ENCODE measurements at places on chromosomes 12 and 14.

- H3K27me3 ChIP-seq = no peaks in the 10 kb centered on the region
- H3K36me3 ChIP-seq = no peaks in the 10 kb centered on the region
- no peak for DNase-seq
Measured at GRCh38 chr14:71698027-71698426, 234.2 kb upstream of the RGS6 start.

DNA sequence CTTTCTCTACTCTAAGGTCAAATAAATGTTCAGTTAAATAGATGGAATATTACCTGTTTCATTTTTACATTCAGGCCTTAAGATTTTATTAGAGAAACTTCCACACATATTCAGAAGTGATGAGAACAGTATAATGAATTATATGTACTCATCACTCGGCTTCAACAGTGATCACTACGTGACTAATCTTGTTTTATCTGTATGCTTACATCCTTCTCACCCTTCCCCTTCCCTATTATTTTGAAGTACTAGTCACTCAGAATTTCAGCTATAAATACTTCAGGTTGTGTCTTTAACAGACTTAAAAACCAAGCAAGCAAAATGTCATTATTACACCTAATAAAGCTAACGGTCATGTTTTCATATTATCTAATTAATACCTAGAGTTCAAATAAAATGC is 34.9 kb downstream of the ETV6 start:
- no peak overlapping the region for H3K4me3 ChIP-seq
- no peaks in the 10 kb centered on the region for H3K27me3 ChIP-seq
- DNase-seq = no peak

GRCh38 chr12:39237004-39237403 is 205.9 kb downstream of the KIF21A start:
- DNase-seq = no peak
- H3K36me3 ChIP-seq = no peaks in the 10 kb centered on the region
- peaks cover 10% of the 10 kb centered on the region for H3K4me1 ChIP-seq

- no peak for DNase-seq
- H3K4me3 ChIP-seq = no peak overlapping the region
- no peak overlapping the region for H3K27ac ChIP-seq
Measured at GRCh38 chr14:23930742-23931141, 22.8 kb upstream of the DHRS4 start.

GRCh38 chr14:31252865-31253264 is 45.3 kb upstream of the HECTD1 start:
- no peak overlapping the region for H3K27ac ChIP-seq
- H3K4me1 ChIP-seq = no peaks in the 10 kb centered on the region
- no peaks in the 10 kb centered on the region for H3K27me3 ChIP-seq
- DNase-seq = no peak
- H3K36me3 ChIP-seq = no peaks in the 10 kb centered on the region

- H3K27me3 ChIP-seq = no peaks in the 10 kb centered on the region
- H3K27ac ChIP-seq = no peak overlapping the region
- no peak overlapping the region for H3K4me3 ChIP-seq
- no peak for DNase-seq
Measured at GRCh38 chr12:54134850-54135249, 53.9 kb downstream of the SMUG1 start.

Data from pancreas (tissue), 10 donors.